Cortex of kidney (tissue), 1 donor: ENCODE measurements at places on chromosomes 2 and 18.

DNA sequence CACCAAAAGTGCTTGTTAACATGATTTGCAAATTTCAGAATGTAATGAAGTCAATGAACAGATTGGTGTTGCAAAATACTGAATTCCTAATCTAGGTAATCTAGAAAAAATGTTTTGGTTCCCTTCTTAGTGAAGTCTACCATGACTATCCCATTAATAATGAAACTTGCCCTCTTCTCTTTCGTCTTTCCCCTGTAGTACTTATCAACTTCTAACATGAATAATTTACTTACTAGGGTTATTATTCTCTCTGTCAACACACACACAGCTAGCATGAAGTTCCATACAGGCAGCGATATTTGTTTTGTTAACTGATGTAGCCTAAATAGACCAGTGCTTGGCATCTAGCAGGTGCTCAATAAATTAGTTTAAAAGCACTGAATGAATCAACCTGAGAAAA lies 160.2 kb downstream of the NCK2 start:
- no peak for DNase-seq

DNA sequence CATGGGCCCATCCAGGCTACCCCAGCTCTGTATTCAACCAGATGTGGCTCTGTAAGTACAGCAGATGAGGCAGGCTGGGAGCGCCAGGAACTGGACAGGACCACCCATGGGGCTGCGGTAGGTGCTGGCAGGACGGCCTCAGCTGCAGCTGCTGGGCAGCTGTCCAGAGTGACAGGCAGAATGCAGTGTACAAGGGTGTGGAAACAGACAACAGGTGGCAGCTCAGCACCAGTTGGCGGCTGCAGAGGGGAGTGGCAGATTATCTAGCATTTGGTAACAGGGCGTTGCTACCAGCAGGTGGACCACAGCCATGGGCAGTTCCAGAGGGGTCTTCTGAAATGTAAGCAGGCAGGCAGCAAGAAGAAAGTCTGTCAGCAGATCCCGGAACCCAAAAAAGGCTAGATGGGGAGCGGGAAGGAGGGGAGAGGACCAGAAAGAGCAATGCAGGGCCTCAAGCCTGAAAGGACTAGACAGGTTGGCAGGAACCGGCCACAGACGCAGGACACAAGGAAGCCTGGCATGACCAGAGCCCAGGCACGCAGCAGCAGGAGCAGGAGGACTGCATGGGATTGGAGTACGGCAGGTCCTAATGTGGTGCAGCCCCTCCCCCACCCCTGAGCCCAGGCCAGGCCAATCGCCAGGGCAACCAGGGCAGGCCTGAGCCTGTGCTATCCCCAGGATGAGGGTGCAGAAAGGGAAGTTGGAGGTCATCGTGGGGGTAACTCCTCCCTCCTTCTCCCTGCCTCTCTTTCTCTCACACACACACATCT lies 24.7 kb downstream of the PKDCC start:
- no peak for DNase-seq

DNA sequence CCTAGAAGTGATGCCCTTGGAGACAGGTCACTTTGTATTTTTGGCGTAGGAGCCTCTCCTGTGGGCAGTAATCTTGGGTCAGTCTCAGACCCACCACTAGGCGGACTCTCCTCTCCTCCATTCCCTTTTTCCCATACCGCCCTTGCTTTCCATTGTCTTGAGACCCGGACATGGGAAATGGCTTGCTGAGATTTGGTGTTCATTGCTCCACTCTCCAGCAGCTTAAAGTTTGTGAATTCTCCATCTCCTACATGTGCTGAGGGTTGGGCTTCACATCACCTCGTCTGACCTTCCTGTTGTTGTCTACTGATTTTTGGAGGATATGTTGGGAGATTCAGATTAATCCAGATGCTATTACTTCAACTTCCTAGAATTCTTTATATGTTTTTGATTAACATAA lies 159.2 kb upstream of the RAB12 start:
- no peak for DNase-seq

- DNase-seq = no peak
Observed at GRCh38 chr2:104938231-104938941, 84.5 kb downstream of the POU3F3 start.

DNA sequence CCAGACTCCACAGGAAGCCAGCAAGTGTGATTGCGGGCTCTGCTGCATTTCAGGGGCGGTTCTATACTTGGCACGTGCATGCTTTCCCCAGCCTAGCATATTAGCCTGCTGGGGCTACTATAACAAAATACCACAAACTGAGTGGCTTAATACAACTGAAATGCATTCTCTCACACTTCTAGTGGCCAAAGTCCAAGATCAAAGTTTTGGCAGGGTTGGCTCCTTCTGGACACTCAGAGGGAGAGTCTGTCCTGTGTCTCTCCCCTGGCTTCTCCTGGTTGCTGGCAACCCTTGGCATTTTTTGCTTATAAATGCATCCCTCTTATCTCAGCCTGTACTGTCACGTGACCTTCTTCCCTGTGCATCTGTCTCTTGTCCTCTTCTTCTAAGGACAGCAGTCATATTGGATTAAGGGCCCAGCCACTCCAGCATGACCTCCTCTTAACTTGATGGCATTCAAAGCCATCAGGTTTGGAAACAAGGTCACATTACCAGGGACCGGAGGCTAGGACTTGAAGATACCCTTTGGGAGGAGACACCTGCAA lies 138.7 kb downstream of the RNF152 start:
- no peak for DNase-seq

- DNase-seq = no peak
Observed at GRCh38 chr2:12507295-12507694, 209.4 kb upstream of the TRIB2 start.
